ENCODE measurements at places on chromosomes 6 and 20. TPM values are rescaled to one million over a fixed set of nuclear protein-coding genes. Genes with fewer than 3 reads are reported as not detected.

The IMPG1 gene
- not detected for total RNA-seq

The RGL2 gene
- 84.9 TPM for total RNA-seq

The CPNE5 gene
- total RNA-seq: 1.2 TPM

The GGTLC1 gene
- total RNA-seq: not detected

The C6orf52 gene
- total RNA-seq: 0.91 TPM

DNA sequence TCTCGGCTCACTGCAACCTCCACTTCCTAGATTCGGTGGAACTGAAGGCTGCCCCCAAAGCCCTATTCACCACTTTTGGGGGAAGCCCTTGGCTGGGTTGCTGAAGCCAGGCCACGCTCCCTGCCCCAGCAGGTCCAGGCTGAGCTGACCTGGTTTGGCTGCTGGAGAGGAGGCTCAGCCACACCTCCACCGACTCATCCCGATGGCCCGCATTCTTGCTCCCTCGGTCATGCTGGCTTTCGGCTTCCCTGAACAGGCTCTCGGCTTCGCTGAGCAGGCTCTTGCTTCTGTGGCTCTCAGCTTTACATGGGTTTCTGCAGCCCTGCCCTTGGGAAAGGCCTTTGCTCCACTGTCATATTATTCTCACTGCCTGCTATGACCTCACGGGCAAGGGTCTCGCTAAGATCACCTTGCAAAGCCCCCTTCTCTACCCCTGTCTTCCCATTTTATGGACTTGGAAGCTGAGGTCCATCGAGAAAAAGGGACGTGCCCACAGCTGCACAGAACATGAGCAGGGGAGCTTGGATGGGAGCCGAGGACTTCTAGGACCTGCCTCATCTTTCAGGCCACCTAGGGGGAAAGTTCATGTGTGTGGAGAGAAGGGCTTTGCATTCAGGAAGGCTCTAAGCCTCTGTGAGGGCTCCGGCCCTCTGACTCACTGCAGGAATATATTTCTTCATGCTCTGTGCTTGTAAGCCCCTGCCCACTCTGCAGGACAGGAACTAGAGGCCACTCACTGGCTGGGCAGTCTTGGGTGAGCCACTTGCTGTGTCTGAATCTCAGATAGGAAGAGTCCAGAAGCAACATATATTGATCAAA lies 15.6 kb downstream of the ARHGAP40 start:
- no peak for DNase-seq

DNA sequence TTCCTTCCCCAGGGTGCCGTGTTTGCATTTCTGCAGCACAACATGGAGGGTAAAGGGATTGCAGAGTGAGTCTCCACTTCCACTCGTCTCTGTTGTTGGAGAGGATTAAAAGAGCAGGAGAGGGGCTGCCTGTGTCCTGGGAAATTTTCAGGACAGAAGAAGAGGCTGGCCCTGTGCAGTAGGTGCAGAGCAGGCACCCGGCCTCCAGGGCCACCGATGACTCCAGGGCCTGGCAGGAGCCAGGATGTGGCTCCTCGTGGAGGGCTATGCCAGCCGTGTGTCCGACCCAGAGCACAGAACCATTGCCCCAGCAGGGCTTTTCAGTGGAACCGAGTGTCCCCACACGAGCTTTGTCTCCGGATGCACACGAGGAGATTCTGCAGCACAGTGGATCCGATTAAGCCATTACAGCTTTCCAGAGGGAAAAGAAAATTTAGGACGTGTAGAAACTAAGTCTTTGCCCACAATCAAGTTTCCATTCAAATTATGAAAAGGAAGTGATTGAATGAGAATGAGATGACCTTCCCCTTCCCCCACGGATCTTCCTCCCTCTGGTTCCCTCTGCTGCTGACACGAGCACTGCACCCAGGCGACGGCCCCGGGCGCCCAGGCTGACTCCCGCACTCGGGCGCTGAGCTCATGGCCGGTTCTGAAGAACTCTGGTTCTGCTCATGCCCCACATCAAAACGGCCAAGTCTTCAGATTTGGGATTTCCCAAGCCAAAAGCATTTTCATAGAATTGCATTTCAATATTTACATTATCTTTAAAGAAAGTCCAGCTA lies 43.1 kb upstream of the UNC93A start:
- DNase-seq: no peak

GRCh38 chr20:45950330-45950646 lies 15.8 kb downstream of the PCIF1 start:
- DNase-seq: no peak

GRCh38 chr6:107864226-107865127 lies 40.4 kb upstream of the SCML4 start:
- DNase-seq: no peak

DNA sequence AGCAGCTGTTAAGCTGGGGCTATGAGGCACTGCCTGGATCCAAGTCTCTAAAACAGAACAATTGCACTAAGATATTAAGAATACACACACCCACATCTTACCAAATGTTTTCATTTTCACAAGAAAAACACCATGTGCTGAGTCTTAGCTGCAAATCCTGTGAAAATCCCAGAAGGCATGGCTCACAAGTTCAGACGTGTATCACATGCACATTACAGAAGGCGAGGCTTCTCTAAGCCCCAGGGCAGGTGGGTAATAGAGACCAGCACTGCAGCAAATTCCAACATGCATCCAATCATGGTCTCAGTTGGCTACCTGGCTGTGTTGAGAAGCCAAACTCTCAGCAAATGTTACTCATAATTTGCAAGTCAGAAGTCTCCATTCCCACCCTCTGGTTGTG lies 16.2 kb upstream of the CST3 start:
- no peak for DNase-seq

DNA sequence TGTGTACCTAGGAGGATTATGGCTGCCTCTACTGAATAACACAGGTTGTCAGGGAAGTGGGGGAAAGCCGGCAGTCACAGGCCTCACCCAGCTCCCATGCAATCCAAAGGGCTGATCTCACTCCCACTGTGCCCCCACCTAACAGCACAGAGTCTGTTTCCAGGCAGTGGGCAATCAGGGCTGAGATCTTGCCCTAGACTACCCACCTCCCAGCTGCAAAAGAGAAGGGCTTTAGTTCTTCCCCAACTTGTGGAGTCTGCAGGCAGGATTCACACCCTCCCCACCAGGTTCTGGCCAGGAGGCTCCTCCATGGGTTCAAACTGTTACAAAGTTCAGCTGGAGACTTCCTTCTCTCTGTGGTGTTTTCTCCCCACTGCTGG lies 66.0 kb upstream of the OLIG3 start:
- no peak for DNase-seq

- no peak for DNase-seq
Measured at GRCh38 chr20:22305381-22305780, 279.0 kb downstream of the FOXA2 start.

DNA sequence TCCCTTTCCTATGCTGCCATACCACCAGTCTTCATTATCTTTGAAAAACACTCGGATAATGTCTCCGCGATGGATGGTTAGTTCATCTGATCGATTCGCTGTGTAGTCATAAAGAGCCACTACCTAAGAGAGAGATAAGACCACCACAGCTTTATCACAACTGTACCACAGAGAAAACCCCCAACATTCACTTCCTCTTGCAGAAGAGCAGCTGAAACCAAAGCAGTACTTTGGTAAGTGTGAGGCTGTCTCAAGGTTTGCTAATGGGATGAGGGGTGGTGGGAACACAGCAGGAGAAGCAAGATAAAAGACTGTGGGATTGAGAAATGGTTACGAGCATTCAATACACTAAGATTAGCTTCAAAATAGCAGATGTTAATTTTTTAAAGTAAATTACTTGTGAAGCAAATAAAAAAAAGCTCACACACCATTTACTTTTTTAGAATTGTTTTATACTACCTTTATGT lies 142.1 kb downstream of the MYB start:
- peak; percentile 14 for DNase-seq

- DNase-seq: no peak
Measured at GRCh38 chr6:137241481-137242038, 22.4 kb upstream of the IFNGR1 start.

- peak; percentile 8 for DNase-seq
Measured at GRCh38 chr6:120056085-120056484, 706.5 kb upstream of the MAN1A1 start.

- DNase-seq: no peak
Measured at GRCh38 chr6:43402820-43403219, 24.5 kb upstream of the ABCC10 start.

- no peak for DNase-seq
Measured at GRCh38 chr6:134196568-134197193, 121.2 kb downstream of the SGK1 start.

DNA sequence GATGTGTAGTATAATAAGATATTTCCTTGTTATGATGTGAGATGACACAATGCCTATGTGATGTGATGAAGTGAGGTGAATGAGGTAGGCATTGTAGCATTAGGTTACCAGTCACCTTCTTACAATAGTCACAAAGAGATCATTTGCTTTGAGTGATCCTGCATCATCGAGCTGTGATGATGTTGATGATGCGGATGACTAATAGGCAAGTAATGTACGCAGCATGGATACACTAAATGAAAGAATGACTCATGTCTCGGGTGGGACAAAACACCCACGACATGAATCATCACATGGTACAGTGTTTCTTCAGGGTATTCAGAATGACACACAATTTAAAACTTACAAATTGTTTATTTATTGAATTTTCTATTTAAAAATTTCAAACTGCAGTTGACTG lies 806.3 kb upstream of the GJE1 start:
- DNase-seq: peak; percentile 53

- DNase-seq: no peak
Measured at GRCh38 chr6:151130329-151130728, 109.4 kb upstream of the AKAP12 start.

DNA sequence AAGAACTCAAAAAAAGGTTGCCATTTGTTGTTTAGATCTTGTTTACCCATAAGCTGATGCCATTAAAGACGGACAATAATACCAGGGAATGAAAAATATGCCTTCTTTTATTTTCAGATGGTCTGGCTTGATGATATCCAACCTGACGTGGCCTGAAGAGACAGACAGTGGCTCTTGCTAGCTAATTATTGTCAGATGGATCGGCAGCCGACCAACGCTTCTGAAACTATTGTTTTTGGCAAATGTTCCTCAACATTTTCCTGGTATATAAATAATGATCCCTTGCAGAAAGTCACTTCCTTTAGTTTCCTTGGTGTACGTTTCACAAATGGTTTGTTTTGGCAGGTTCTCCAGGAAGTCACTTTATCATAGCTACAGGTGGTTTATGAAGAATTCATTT lies 290.9 kb upstream of the TSHZ2 start:
- DNase-seq: no peak

DNA sequence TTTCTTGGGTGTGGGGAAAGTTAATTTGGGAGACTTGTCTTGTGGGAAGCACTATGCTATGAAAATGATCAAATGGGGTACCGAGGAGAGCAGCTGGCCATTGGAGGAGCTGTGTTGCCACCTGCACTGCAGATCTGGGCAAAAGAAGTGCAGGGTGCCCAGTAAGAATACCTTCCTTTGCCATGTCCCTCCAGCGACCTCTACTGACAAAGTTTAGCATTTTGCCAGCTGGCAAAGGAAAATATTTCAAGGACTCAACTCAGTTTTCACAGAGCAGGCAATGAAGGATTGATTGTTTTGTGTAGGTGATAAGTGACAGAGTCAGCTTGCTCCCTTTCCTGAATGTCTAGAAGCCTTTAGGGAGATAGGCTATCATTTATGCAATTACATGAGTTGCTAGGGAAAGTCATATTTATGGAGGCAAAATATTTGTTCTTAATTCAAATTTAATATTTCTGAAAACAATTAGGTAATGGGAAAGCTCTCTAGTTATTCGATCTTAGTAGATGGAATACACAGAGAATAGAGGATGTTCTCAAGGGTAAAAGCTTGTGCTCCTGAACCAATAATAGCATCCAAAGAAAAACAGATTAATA lies 118.4 kb downstream of the FARS2 start:
- no peak for DNase-seq

DNA sequence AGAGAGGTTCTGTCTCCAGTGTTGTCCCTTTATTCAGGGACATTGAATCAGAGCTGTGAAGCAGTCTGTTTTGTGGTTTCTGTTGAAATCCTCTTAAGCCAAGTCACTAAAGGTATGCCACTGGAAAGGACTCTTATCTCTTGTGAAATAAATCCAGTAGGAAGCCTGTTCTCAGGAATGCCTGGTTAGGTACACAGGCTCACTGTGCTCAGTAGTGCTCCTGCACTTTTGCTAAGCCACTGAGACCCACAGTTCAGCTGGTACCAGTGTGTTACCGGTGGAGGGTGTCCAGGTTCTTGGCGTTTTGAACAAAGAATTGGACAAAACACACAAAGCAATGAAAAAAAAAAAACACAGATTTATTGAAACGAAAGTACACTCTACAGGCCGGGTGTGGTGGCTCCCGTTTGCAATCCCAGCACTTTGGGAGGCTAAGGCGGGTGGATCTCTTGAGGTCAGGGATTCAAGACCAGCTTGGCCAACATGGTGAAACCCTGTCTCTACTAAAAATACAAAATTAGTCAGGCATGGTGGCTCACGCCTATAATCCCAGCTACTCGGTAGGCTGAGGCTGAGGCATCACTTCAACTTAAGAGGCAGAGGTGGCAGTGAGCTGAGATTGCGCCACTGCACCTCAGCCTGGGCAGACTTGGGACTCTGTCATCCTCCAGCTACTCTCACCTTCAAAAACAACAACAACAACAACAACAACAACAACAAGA lies 186.1 kb downstream of the JARID2 start:
- DNase-seq: no peak

GRCh38 chr20:17679941-17680835 lies 1.9 kb downstream of the RRBP1 start:
- peak; percentile 56 for DNase-seq

GRCh38 chr6:88120635-88121034 lies 45.5 kb downstream of the CNR1 start:
- DNase-seq: no peak

DNA sequence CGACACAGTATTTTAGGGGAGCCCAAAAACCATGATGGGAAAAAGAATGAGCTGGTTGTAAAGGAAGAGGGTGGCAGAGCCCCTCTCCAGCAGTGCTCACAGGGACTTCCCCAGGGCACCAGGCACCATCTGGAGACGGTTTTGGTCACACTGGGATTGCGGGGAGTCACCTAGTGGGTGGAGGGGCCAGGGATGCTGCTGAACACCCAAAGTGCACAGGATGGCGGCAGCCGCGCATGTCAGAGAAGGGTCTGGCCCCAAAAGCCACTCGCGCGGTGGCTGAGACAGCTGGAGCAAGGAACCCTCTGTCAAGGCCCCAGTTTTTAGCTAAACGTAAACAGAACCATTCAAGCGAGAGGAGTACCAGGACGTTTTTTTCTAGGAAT lies 10.8 kb downstream of the CTSZ start:
- no peak for DNase-seq
